ENCODE measurements at places on chromosomes 5 and 9.

- DNase-seq, result no peak
Measured at GRCh38 chr5:179182601-179183000, 122.4 kb downstream of the ZNF354C start.

- DNase-seq, result no peak
Measured at GRCh38 chr9:124215956-124216355, 41.8 kb upstream of the NEK6 start.

GRCh38 chr5:42337143-42337542 lies 86.1 kb upstream of the GHR start:
- DNase-seq, result no peak

GRCh38 chr5:53403291-53403690 lies 77.1 kb upstream of the FST start:
- no peak for DNase-seq

DNA sequence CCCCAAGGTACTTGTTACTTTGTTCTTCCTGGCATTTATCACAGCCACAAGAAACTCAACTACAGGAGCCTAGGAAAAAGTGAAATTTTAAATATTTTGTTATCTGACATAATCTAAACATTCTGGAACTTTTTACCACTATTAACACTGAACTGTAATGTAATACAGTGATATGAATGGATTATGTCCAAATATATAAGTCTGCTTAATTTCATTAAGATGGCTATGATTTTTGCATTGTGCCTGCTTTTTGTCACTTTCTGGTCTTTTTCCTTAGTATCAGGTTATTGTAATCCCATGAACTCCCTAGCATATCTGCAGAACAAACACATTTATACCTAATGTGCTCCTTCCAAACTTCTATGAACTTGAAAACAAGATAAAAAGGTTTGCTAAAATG lies 35.8 kb downstream of the PJA2 start:
- no peak for DNase-seq

GRCh38 chr9:2291980-2292704 lies 277.0 kb downstream of the SMARCA2 start:
- DNase-seq, result peak; percentile 12

- no peak for DNase-seq
Measured at GRCh38 chr5:32201122-32201753, 27.1 kb upstream of the GOLPH3 start.

DNA sequence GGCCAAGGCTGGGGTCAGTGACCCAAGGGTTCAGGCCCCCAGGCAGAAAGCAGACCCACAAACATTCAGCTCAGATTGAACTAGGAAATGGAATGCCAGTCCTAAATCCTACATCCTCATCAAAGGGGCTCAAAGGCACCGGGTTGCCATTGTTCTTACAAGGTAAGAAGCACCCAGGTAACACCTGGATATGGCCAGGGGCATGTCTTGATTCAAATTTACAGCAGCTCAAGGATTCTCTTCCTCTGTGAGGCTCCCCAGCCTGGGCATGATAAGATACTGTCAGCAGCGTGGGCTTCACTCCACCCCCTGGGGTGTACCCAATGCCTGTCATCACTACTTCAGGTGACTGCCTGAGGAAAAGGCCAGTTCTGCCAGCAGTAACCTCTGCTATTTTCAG lies 92.1 kb upstream of the FSTL4 start:
- DNase-seq, result no peak

DNA sequence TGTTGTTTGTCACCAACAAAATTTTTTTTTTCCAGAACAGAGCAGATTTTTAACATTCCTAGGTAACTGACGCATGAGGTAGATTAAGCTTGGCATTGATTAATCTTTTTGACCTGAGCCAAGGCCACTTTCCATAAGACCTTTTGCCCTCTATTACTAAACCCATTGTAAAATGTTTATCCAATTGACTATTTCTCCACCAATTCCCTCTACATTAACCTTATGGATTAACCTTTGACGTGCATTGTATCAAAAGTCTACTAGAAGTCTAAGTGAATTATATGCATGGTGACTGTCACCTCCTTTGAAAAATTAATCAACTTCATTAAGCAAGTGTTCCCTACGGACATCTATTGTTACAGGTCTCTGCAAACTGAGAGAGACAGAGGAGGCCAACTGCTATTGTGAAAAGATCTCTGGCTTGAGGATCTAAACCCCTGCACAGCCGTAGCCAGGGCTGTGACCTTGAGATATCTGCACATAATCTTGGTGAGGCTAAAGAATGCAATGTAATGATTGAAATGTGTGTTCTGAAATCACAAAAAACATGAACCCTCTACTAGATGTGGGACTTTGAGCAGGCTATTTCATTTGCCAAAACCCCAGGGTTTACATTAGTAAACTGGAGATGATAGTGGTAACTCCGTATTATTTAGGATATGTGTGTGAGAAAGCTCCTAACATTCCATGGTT lies 632.2 kb downstream of the TLR4 start:
- DNase-seq, result no peak

- DNase-seq, result no peak
Measured at GRCh38 chr5:10539687-10539998, 24.2 kb upstream of the ANKRD33B start.

DNA sequence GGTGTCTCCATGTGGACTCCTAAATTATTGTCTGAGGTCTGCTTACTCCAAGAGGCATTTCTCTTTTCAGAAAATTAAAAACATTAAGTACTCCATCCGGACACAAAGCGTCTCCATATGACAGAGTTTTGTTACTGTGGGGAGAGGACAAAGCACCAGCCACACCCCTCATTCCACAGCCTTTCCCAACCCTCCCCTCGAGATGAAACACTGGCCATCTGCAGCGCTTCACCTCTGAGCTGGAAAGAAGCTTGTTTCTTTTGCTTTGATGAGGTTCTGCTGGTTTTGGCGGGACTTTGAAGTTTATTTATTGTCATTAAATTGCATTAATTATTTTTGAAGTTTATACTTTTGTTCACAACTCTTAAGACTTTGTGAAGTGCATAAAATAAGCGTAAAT lies 27.6 kb upstream of the NKD2 start:
- DNase-seq, result no peak

DNA sequence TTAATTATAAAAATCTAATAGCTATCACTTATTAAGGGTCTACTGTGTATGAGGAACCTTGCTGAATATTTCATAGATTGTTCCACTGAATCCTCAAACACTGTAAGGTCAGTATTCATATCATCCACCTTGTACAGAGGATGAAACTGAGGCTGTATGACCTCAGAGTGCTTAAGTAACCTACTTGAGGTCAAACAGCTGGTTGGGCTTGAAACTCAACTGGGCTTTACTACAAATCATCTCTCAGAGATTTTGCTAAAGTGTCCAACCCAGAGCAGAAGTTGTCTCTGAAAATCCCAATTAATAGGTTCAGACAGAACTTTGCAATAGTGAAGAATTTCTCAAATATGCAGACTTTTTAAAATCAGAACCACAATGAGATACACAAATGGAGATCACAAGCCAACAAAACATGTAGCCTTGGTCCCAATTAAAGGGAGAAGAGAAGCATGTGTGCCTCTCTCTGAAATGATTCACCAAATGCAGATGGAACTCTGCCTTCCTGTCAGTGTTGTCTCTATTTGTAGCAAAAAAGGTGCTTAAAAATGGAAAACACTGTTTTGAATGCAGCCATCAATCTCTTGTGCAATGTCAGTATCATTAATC lies 131.4 kb downstream of the FAM114A2 start:
- no peak for DNase-seq

- DNase-seq, result no peak
Measured at GRCh38 chr9:134983506-134984371, 66.0 kb upstream of the FCN1 start.

DNA sequence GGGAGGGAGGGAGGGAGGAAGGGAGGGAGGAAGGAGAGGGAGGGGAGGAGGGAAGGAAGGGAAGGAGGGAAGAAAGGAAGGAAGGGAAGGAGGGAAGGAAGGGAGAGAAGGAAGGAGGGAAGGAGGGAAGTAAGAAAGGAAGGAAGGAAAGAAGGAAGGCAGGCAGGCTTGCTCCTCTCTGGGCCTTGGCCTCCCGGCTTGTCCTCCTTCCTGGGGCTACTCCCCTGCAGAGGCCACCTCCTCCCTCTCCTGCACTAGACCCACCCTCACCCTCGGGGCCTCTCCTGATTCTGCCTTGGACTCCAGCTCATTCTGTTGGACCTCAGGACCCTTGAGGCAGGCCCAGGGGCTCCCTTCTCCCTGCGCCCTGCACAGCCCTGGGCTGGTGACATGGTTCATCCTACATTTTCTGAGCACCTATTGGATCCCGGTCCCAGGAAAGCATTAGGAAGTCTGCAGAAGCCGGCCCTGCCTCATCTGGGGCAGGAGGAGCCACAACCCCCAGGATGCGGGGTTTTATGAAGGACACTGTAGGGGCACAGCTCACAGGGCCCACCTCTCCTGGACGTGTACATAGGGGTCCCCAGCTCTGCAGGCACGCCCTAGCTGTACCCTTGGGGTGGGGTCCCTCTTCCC lies 23.0 kb downstream of the LHX3 start:
- DNase-seq, result no peak

GRCh38 chr5:3601911-3602782 lies 6.5 kb downstream of the IRX1 start:
- no peak for DNase-seq

- no peak for DNase-seq
Measured at GRCh38 chr5:148981353-148981752, 81.5 kb downstream of the SH3TC2 start.

DNA sequence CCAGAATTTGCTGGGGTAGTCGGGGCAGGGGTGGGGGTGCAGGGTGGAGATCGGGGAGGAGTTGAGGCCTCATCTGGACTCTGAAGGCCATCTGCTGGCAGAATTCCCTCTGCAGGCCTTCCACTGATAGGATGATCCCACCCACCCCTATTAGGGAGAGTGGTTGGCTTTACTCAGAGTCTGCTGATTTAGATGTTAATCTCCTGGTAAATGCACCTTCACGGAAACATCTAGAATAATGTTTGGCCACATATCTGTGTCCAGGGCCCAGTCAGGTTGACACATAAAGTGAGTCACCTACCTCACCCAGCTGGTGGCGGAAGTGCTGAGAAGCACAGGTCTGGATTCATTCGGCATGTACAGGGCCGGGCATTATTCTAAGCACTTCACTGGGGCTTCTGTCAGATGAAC lies 50.0 kb downstream of the DAPK1 start:
- DNase-seq, result peak; percentile 64

- no peak for DNase-seq
Measured at GRCh38 chr5:77272206-77272605, 61.7 kb downstream of the PDE8B start.

- DNase-seq, result no peak
Measured at GRCh38 chr9:132749306-132749705, 79.0 kb downstream of the GTF3C4 start.

DNA sequence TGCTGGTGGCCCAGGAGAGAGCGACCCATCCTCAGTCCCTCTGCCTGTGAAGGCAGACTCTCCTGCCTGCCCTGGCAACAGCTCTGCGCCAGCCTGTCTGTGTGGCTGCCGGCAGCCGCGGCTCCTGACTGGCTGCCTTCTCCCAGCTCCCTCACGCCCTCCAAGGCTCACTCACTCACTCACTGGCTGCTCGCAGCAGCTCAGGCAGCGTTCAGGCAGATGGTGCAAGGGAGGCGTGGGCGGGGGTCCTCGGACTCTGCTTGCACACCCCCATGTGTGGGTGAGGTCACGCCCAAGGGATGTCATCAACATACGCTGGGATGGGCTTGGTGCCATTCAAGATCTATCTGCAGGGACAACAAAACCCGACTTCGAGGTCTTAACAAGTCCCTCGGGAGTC lies 66.7 kb downstream of the DAB2IP start:
- DNase-seq, result no peak

DNA sequence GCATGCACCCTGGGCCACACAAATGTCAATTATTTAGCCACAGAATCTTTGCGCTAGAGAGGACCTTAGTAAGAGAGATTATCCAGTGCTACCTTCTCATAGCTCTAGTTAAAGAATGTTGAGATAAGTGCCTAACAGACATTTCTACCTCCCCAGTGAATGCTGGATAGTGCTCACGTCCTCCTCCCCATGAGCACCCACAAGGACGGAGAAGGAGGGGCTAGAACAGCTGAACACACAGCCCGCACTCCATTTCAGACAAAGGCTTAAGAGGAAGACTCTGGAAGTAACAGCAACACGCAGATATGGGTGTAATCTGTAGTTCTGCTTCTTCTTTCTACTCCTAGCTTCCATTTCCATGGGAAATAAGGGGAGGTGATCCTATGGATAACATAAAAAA lies 120.5 kb downstream of the FEM1C start:
- DNase-seq, result no peak

All from Calu3 (cell line).